Right lung (tissue), 10 donors: ENCODE measurements at places on chromosomes 7 and 10. TPM values are rescaled to one million over a fixed set of nuclear protein-coding genes. Genes with fewer than 3 reads are reported as not detected.

WNT16 gene
- not detected for polyA plus RNA-seq

CHAT gene
- polyA plus RNA-seq, result not detected

ZNF746 gene
- polyA plus RNA-seq, result 10.5 TPM

SHTN1 gene
- 28.5 TPM for polyA plus RNA-seq

TEX47 gene
- polyA plus RNA-seq, result not detected
